ENCODE measurements at places on chromosomes 13 and 19.

DNA sequence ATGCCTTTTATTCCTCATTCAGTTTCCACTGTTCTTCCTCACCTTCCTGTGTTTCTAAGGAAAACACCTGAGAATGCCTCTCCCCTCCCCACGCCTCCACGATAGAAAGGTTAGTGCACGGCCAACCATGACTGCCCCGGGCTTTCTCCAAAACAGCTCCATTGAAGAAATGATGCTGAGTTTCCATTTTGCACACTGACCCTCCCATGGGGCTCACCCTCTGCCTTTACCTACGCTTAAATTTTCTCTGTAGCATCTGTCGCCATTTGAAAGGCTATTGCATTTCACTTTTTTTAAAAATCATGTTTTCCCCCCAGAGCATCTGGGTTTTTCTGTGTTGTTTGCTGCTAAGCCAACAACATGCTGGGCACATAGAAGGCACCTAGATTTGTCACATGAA, 48.2 kb downstream of the ABCC4 start:
- DNase-seq, result no peak

GRCh38 chr13:100333141-100333540, 244.2 kb downstream of the PCCA start:
- no peak for DNase-seq

DNA sequence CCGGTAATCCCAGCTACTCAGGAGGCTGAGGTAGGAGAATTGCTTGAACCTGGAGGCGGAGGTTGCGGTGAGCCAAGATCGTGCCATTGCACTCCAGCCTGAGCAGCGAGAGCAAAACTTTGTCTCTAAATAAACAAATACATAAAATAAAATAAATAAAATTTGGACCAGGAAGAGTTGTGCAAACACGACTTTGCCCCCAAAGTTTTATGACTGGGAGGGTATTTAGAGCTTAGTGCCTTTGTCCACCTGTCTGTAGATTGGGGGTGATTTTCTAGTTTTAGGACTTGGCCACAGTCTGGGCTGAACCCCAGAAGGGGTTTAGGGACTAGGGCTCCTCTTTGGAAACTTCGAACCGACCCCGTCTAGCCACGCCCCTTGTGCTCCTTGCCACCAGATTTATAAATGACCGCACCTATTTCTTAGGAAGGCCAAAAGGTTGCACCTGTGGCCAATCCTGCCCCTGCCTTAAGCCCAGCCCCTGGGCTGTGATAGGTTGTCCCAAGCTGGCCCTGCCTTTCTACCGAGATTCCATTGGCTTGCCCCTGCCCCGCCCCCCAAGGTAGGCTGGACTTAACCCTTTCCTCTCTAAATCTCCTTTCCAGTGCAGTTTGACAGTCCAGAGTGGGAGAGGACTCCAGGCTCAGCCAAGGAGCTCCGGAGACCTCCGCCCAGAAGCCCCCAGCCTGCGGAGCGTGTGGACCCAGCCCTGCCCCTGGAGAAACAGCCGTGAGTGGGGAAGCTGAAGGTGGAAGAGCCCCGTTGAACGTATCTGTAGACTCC, 5.3 kb downstream of the SHD start:
- no peak for DNase-seq

DNA sequence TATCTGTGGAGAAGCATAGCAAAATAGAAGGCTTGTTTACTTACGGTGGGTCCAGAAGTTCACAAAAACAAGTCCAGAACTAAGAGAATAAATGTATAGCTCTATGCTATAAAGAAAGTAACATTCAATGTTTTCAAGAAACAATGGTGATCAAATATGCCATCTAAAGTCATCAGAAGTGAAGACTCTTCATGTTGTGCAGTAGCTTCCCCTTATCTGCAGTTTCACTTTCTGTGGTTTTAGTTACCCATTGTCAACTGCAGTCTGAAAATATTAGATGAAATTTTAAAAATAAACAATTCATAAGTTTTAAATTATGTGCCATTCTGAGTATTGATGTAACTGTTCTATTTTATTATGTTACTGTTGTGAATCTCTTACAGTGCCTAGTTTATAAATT, 72.5 kb downstream of the EDNRB start:
- DNase-seq, result no peak
